ENCODE measurements at places on chromosomes 12 and 14. TPM values are rescaled to one million over a fixed set of nuclear protein-coding genes. Genes with fewer than 3 reads are reported as not detected.

GRCh38 chr12:34402899-34403705, 380.8 kb downstream of the ALG10 start:
- H3K27ac ChIP-seq, result no peak overlapping the region
- peak; percentile 2 for DNase-seq
- H3K27me3 ChIP-seq, result no peaks in the 10 kb centered on the region
- H3K4me1 ChIP-seq, result no peaks in the 10 kb centered on the region
- H3K4me3 ChIP-seq, result no peak overlapping the region
- no peaks in the 10 kb centered on the region for H3K36me3 ChIP-seq

DNA sequence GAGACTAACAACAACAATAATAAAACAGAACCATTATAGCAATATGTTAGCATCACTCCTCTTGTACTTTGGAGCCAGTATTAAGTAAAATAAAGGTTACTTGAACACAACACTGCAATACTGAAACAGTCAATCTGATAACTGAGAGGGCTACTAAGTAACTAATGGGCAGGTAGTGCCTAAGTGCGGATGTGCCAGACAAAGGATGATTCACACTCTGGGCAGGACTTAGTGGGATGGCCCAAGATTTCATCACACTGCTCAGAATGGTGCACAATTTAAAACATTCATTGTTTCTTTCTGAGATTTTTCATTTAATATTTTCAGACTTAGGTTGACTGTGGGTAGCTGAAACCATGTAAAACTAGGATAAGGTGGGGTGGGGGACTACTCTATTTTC, 131.9 kb upstream of the CAND1 start:
- no peak overlapping the region for H3K4me3 ChIP-seq
- H3K27me3 ChIP-seq, result no peaks in the 10 kb centered on the region
- H3K27ac ChIP-seq, result no peak overlapping the region
- H3K36me3 ChIP-seq, result no peaks in the 10 kb centered on the region

- H3K27me3 ChIP-seq, result no peaks in the 10 kb centered on the region
- H3K4me3 ChIP-seq, result no peak overlapping the region
- H3K36me3 ChIP-seq, result no peaks in the 10 kb centered on the region
- no peak overlapping the region for H3K27ac ChIP-seq
- no peaks in the 10 kb centered on the region for H3K4me1 ChIP-seq
- no peak for DNase-seq
These were observed 7.0 kb downstream of the CLEC1B start for GRCh38 chr12:9991876-9992275.

- no peaks in the 10 kb centered on the region for H3K4me1 ChIP-seq
- no peak for DNase-seq
- no peak overlapping the region for H3K4me3 ChIP-seq
- no peaks in the 10 kb centered on the region for H3K36me3 ChIP-seq
These were observed 71.2 kb downstream of the GALNT4 start for GRCh38 chr12:89453121-89453978.

DNA sequence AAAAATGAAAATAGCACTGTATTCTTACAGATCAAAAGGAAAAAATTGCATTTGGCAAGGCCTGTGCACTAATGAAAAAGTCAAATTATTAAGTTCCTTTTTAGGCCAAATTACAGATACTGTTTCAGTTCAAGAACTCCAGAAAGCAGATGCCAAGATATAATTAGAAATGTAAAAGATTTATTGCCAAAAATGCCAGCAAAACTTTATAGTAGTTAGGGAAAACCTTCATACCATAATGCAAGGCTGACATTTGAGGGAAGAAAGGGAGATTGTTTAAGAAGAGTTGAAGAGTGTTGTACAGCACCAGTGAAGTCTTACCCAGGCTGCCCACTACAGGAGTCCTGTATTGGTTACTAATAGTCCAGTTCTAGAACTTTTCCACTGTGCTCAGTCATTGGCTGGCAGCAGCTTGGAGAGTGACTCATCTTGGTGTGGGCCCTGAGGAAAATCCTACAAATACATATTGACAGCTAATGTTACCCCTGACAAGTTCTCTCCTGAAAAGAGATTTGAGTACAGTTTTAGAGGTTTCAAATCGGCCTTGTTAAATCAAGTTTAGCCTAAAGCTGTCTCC, 600.4 kb downstream of the C12orf50 start:
- no peaks in the 10 kb centered on the region for H3K36me3 ChIP-seq
- DNase-seq, result no peak
- H3K4me3 ChIP-seq, result no peak overlapping the region
- no peaks in the 10 kb centered on the region for H3K4me1 ChIP-seq
- H3K27ac ChIP-seq, result no peak overlapping the region

DNA sequence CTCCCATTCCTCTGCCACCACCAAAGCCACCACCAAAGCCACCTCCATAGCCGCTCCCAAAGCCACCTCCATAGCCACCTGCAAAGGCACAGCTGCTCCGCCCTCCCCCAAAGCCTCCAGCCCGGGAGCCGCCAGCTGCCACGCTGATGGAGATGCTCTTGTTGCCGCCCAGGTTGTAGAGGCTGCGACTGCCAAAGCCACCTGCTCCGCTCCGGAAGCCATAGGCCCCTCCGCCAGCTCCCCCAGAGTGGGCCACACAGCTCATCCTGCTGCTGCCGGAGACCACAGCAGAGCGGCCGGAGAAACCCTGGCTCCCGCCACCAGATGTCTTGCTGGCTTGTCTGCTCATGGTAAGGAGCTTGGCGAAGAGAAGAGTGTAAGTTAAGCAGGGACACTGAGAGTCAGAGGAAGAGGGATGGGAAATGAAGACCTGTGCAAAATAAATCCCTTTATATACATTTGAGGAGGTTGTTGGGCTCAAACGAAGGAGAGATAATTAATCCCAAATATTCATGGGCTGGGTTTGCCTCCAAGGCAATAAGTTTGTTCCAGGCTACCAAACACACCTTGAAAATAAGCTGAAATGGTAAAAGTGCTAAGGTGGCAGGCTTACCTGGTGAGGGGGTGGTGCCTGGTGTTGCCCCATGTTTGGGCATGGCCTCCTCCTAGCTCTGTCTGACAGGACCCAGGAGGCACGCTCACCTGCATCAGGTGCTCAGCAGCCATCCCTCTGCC, at the start of gene KRT3:
TSS of gene KRT3 (minus strand) at position 424 of the 735 bp plus-strand sequence. CDS start at position 349, 75 bp downstream.
- H3K27me3 ChIP-seq, result no peaks in the 10 kb centered on the region
- no peaks in the 10 kb centered on the region for H3K36me3 ChIP-seq
- DNase-seq, result no peak

DNA sequence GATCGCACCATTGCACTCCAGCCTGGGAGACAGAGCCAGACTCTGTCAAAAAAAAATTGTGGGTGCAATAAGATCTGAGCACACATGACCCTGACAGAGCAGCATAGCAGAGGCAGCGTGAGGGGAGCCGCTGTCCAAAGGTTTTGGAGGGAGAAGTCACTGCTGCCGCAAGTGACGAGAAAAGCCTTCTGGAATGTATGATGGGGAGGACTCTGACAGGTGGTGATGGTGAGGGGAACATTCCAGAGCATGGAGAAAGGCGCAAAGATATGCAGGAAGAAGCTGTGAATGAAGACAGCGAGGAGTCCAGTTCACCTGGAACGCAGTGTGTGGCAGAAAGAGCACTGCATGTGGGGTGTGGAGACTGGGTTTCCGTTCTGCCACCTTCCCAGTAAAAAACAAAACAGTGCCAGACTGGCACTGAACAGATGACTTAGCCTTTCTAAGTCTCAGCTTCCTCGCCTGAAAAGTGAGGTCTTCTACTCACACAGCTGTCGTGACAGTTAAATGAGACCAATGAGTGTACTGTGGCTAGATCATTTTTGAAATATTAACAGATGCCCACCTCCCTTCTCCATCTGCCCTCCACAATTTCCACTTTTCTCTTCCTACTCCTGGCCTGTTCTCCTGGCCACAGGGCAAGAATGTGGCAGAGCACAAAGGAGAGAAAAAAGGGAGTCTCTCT, 53.4 kb upstream of the PTHLH start:
- H3K4me3 ChIP-seq, result no peak overlapping the region
- no peaks in the 10 kb centered on the region for H3K36me3 ChIP-seq
- H3K27ac ChIP-seq, result no peak overlapping the region
- no peaks in the 10 kb centered on the region for H3K27me3 ChIP-seq

DNA sequence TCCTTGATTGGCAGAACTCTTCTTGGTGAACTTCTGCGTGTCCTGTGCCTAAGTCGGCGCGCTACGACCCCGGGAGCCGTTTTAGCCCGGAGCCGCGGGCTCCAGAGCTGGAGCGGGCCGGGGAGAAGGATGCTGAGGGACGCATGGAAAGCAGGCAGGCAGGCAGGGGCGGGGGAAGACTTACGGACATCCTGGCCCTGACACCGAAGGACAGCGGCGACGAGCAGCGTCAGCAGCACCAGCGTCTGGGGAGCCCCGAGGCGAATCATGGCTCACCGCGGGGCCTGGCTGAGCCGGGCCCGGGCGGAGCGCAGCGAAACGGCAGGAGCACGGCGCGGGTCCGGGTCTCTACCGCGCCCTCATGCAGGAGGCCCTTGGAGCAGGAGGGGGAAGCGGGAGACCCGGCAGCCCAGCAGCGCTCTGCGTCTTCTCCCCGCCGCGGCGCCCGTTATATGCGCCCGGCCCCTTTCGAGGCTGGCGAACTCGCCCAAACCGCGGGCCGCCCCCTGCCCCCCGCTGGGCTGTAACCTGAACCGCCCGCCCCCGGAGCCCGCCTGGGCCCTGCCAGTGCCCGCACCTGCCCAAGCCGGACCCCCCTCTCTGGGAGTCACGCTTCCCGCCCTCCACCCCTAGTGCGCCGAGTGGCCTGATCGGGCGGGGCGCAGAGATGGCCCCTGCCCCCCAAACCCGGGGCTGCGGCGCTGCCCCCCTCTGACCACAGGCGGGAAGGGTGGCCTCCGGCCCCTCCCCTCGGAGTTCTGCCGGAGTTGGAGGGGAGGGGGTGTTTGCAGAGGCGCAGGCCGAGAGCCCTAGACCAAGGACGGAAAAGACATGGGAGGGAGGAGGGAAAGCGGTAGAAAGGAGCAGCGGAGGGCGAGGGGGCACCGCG, at the start of gene COL2A1:
TSS of gene COL2A1 (minus strand) at position 424 of the 889 bp plus-strand sequence. CDS start at position 269, 155 bp downstream.
- H3K36me3 ChIP-seq, result no peaks in the 10 kb centered on the region
- H3K4me3 ChIP-seq, result no peak within 1 kb of the TSS
- no peak within 1 kb of the TSS for H3K27ac ChIP-seq
- peaks cover 44% of the 10 kb centered on the region for H3K4me1 ChIP-seq
- peaks cover 35% of the 10 kb centered on the region for H3K27me3 ChIP-seq

DNA sequence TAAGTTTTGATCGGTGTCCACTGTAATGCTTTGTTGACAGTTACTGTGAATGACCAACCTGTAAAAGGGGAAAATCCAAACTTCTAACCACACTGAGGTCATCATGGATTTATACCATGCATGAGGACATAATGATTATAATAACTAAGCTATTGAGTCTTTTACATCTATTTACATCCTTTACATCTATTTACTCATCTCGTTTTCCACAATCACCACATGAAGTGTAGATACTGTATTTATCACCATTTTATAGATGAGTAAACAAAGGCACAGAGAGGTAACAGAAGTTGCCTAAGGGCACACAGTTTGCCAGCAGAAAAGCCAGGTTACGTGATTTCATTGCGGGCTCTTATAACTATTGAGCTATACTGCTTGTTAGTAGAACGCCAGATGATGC, 27.9 kb upstream of the EID3 start:
- H3K4me1 ChIP-seq, result no peaks in the 10 kb centered on the region
- no peaks in the 10 kb centered on the region for H3K27me3 ChIP-seq
- H3K4me3 ChIP-seq, result no peak overlapping the region
- H3K27ac ChIP-seq, result no peak overlapping the region
- no peaks in the 10 kb centered on the region for H3K36me3 ChIP-seq

GRCh38 chr14:35215110-35215813, 76.9 kb upstream of the PSMA6 start:
- H3K27me3 ChIP-seq, result no peaks in the 10 kb centered on the region
- H3K27ac ChIP-seq, result no peak overlapping the region
- DNase-seq, result no peak
- H3K4me3 ChIP-seq, result no peak overlapping the region

GRCh38 chr12:110813285-110813684, 33.5 kb upstream of the CCDC63 start:
- no peak overlapping the region for H3K4me3 ChIP-seq
- H3K4me1 ChIP-seq, result no peaks in the 10 kb centered on the region
- H3K27me3 ChIP-seq, result no peaks in the 10 kb centered on the region
- no peaks in the 10 kb centered on the region for H3K36me3 ChIP-seq

DNA sequence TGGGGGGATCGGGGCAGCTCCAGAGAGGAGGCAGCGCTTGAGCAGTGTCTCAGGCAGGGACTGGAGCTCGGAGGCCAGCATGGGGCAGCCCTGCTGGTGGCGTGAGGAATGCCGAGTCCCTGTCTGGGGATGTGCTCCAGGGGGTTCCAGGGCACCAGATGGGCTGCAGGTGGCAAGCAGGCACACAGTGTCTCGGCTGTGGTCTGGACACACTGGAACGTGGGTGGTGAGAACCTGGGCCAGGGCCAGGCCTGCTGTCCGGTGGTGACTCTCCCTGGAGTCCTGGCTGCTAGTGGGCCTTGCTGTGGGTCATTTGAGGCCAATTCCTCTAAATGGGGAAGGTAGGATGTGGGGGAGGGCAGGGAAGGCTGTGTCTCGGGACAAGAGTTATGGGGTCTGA, 199.4 kb upstream of the RTL1 start:
- H3K4me3 ChIP-seq, result no peak overlapping the region
- no peak overlapping the region for H3K27ac ChIP-seq
- no peak for DNase-seq
- no peaks in the 10 kb centered on the region for H3K4me1 ChIP-seq
- H3K27me3 ChIP-seq, result no peaks in the 10 kb centered on the region

- peak overlapping the region; percentile 75 for H3K27ac ChIP-seq
- H3K4me3 ChIP-seq, result peak overlapping the region; percentile 79
- DNase-seq, result peak; percentile 41
- no peaks in the 10 kb centered on the region for H3K27me3 ChIP-seq
- peaks cover 37% of the 10 kb centered on the region for H3K4me1 ChIP-seq
These were observed 349 bp downstream of the CDC42BPB start for GRCh38 chr14:103057028-103057371.

- H3K4me1 ChIP-seq, result no peaks in the 10 kb centered on the region
- no peaks in the 10 kb centered on the region for H3K36me3 ChIP-seq
- no peak overlapping the region for H3K4me3 ChIP-seq
- H3K27ac ChIP-seq, result no peak overlapping the region
- DNase-seq, result no peak
- no peaks in the 10 kb centered on the region for H3K27me3 ChIP-seq
These were observed 34.1 kb downstream of the ERH start for GRCh38 chr14:69363964-69364363.

DNA sequence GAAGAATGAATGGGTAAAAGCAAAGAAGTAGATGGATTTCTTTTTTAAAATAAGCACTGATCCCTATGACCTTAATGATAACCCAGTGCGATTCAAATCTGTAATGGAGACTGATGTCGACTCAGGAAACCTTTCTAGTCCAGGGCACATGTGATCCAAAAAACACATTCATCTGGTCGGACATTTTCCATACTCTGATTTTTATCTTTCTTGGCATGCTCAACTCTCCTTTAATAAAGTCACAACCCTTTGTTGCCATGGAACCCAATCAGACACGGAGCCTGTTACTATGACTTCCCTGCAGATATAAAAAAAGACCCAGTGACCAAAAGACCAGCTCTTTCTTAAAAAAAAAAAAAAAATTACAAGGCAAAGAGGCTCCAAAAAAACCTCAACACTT, 27.9 kb downstream of the TMCC3 start:
- no peak overlapping the region for H3K4me3 ChIP-seq
- H3K4me1 ChIP-seq, result no peaks in the 10 kb centered on the region
- DNase-seq, result no peak
- no peaks in the 10 kb centered on the region for H3K27me3 ChIP-seq
- H3K27ac ChIP-seq, result peak overlapping the region; percentile 53

Gene TAS2R30
- 12.2 TPM for total RNA-seq

Gene MYO1H
- not detected for total RNA-seq

Gene DYRK2
- total RNA-seq, result 19.8 TPM

Gene RHEBL1
- total RNA-seq, result not detected

Gene OS9
- 167 TPM for total RNA-seq
